Renal pelvis (tissue), 12 donors: ENCODE measurements at places on chromosomes 12 and 14. TPM values are rescaled to one million over a fixed set of nuclear protein-coding genes. Genes with fewer than 3 reads are reported as not detected.

Gene KRT81
- not detected for polyA plus RNA-seq

DNA sequence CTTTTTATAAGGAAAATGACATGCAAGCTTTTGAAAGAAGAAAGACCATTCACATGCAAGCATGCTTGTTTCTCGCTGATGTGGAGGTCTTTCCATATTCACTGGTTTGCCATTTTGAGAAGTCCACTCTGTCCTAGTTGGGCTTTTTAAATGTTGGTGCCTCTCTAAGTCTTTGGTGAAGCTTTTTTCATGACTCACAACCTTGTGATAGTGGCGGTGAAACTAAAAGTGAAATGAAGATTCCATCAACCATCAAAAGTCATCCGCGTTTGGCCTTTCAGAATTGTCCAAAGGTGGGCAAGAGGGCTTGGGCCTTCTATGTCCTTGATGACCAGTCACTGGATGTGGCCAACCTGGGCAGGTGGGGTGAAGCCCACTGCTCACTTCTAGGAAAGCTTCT is 4.3 kb downstream of the LRRC74A start:
- no peak for DNase-seq

DNA sequence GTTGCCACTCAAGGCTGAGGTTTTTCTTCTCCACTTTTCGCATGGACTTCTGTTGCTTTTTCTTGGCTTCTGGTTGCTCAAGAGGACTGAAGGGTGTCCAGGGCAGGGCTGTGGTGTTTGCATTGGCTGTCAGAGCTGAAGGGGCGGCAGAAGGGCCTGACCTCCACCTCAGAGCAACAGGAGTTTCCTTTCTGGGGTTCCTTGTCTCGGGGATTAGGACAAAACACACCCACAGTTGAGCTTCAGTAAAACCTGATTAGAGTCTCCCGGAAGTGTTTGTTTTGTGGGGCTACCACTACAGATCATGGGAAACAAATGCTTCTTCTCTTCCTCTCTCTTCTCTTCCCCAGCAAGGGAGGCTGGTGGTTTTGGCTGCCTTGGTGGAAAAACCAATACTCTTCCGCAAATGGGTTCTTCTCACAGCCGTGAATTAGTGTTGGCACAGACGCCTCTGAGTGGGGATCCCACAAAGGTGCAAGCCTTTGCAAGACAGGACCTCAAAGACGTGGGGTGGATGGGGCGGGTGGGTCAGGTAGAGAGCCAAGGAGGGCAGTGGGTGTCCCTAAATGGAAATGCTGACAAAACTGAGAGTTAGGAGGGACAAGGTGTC is 317.7 kb upstream of the TBX3 start:
- no peak for DNase-seq

- DNase-seq = no peak
Observed at GRCh38 chr12:49091056-49091835, 3.4 kb downstream of the DHH start.

- DNase-seq = no peak
Observed at GRCh38 chr12:101671833-101672232, 25.6 kb upstream of the CHPT1 start.

DNA sequence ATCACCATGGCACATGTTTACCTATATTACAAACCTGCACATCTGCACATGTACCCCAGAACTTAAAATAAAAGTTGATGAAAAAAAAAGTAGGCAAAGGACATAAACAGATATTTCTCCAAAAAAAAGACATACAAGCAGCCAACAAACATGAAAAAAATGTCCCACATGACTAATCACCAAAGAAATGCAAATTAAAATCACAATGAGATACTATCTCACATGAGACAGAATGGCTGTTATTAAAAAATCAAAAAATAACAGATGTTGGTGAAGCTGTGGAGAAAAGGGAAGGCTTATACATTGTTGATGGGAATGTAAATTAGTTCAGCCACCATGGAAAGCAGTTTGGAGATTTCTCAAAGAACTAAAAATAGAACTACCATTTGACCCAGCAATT is 68.0 kb upstream of the FAR2 start:
- no peak for DNase-seq

DNA sequence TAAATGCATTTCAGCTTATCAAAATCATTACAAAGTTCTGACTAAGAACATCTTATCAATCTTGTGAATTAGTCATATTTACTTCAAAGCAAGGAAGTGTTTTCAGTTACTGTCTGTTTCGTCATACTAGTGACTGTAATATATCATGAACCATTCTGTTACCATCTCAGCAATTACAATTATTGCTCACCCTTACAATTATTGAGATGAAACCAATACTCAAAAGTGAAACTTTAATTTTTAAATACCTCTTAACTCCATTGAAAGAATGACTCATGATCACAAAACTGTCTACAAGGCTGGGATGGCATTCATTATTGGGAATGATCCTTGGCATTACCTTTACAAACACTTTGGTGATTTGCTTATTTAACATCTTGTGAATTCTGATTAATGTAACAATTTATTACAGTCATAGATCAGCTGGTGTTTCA is 90.3 kb downstream of the RPS6KA5 start:
- DNase-seq = no peak

DNA sequence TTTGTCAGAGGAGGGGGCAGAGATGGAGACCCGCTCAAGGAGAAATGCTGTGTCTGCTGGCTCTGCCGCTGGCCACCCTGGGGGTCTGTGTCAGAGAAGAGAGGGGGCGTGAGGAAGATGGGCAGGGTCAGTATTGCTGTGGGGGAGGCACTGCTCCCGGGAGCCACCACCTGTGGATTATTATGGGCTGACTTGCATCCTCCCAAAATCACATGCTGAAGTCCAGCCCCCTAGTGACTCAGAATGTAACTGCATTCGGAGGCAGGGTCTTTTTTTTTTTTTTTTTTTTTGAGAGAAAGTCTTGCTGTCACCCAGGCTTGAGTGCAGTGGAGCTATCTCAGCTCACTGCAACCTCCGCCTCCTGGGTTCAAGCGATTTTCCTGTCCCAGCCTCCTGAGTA is 12.3 kb downstream of the ABCD4 start:
- no peak for DNase-seq

GRCh38 chr12:123906711-123907420 is 65.8 kb downstream of the CCDC92 start:
- no peak for DNase-seq

Gene DNM1L
- 127 TPM for polyA plus RNA-seq

GRCh38 chr14:90275820-90276219 is 19.5 kb downstream of the PSMC1 start:
- DNase-seq = no peak

Gene ASPG
- polyA plus RNA-seq = 14.9 TPM

Gene ASIC1
- polyA plus RNA-seq = 4.6 TPM

DNA sequence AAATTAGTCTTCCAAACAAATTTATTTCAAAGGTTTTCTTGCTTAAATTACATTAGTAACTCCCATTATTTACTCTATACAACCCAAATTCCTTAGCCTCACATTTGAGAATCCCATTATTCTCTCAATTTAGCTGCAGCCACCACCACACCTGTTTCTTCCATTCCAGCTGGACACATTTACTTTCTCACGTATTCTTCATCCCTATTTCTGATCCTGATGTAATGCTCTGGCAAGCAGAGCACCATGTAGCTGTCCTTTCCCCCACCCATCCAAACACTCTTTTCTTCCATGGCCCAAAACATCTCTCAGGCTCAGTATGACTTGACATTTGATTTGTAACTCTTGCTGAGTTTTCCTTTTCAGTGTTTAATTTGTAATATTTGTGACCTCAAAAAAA is 240.2 kb upstream of the CLEC14A start:
- no peak for DNase-seq

DNA sequence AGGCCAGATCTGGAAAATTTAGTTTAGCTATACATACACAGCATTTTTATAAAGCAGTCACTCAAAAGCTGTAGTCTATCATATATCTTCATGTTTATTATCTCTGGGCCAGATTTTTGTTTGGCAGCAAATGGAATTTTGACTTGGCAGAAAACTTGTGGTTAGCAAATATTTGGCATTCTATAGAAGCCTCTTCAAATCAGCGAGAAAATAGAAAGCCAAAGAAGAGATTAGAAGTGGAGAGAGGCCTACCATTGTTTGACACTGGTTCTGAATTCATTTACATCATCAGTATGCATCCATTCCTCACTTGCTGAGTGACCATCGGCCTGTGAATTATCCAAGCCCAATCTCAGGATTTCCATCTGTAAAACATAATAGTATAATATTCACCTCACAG is 1077.6 kb downstream of the GALC start:
- no peak for DNase-seq

DNA sequence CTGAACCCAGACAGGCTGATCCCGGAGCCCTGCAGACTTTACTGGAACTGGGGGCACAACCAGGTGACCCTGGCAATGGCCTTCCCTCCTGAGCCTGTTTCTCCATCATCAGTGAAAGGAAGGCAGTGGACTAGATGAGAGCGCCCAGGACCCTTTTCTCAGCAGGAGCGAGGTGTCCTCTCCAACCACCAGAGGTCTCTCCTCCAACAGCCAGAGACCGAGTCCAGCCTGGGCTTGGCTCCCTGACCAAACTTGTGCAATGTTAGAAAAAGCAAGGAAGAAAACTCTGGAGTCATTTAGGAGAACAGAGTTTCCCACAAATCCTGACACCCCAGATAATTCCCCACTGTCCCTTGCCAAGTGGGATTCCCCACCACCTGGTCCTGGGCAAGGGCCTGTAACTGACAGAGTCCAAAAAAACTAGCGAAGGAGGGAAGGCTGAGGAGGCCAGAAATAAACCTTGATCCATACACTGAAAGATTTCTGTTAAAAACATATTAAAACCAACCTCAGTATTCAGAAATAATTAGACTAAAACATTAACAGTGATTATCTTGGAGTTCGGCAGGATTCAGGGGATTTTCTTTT is 9.0 kb downstream of the RPS6KL1 start:
- DNase-seq = peak; percentile 48

- DNase-seq = no peak
Observed at GRCh38 chr12:700016-700415, 36.8 kb upstream of the NINJ2 start.

- DNase-seq = peak; percentile 61
Observed at GRCh38 chr12:95102916-95103671, 29.7 kb upstream of the NR2C1 start.

Gene SMIM41
- polyA plus RNA-seq = 0.73 TPM

DNA sequence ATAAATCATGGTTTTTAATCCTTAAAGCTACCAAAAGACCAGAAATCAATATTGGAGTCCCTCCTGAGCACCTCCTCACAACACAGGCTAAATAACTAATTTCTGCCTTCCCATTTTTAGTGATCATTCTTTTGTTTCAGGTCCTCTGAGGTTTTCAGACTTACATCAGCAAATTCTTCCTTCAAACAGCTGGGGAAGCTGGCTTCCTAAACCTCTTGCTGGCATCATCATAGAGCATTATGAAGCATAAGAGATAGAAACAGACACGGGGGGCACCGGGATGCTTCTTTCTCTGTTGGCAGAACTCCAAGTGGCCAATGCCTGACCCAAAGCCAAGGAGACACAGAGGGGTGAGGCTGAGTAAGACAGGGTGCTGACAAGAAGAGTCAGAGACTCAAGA is 47.9 kb upstream of the DBX2 start:
- no peak for DNase-seq

- peak; percentile 31 for DNase-seq
Observed at GRCh38 chr12:75784591-75784990, 247.0 kb downstream of the PHLDA1 start.

DNA sequence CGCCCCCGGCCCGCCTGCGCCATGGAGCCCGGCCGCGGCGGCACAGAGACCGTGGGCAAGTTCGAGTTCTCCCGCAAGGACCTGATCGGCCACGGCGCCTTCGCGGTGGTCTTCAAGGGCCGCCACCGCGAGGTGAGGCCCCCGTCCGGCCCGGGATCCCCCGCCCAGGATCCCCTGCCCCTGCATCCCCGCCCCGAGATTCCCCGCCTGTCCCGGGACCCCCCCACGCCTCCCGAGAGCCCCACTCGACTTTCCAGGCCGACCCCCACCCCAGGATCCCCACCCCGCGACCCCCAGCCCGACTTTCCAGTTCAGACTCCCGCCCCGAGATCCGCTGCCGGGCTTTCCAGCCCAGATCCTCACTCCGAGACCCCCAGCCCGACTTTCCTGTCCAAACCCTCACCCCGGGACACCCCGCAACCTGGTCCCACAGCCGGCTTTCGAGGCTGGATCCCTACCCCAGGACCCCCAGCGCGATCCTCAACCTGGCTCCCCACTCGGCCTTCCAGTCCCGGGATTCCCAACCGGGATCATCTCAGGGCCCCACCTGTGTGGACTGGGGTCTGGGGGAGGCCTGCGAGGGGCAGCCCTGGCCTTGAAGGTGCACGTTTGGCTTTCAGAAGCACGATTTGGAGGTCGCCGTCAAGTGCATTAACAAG is 688 bp downstream of the ULK1 start:
- DNase-seq = no peak

GRCh38 chr14:89266754-89267153 is 150.3 kb downstream of the FOXN3 start:
- no peak for DNase-seq

DNA sequence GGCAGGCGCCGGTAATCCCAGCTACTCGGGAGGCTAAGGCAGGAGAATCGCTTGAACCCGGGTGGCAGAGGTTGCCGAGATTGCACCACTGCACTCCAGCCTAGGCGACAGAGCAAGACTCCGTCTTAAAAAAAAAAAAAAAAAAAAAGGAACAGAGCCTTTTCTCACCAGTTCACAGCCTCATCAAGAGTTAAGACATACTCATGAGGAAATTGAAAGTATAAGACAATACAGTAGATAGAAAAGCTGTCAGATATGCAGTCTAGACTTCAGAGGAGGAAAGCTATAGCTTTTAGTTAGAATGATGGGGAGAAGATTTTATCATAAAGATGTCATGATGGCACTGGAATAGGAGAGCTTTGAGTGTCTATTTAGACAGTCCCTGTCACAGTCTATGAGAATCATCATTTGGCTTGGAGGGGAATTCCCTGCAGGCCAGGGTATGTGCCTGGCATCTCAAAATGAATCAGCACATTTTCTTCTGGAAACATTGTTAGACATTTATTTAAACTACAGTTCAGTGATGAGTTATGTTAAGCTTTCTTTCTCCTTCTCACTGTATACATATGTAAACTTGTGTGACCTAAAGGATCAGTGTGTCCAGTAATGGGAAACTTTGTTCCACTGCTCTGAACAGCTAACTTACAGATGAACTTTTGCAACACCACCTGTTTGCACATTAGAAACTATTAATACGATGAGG is 2.9 kb upstream of the RAB35 start:
- no peak for DNase-seq

DNA sequence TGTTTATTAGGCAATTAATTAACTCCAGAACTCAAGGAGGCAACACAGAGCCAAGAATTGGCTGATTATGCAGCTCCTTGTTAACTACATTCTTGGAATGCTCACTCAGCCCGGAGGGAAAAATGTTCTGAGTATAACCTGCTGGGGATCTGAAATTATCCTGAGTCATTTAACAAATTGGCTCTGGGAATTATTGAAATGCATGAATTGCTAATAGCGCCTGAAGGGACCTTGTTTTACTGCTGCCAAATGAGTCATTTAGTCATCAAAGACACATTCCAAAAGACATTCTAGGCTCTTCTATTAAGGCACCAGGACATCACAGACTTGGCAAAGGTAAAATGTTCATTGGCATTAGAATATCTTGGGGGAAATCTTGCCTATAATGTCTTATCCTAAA is 13.0 kb downstream of the TMEM52B start:
- DNase-seq = no peak

Gene ARID2
- 37.5 TPM for polyA plus RNA-seq
